Muscle of arm (tissue), 14 donors: ENCODE measurements at places on chromosomes 3 and 15.

GRCh38 chr15:66498501-66499386, 1.2 kb upstream of the SNAPC5 start:
- DNase-seq: peak; percentile 48

- no peak for DNase-seq
Observed at GRCh38 chr3:139226731-139227130, 117.1 kb upstream of the MRPS22 start.

DNA sequence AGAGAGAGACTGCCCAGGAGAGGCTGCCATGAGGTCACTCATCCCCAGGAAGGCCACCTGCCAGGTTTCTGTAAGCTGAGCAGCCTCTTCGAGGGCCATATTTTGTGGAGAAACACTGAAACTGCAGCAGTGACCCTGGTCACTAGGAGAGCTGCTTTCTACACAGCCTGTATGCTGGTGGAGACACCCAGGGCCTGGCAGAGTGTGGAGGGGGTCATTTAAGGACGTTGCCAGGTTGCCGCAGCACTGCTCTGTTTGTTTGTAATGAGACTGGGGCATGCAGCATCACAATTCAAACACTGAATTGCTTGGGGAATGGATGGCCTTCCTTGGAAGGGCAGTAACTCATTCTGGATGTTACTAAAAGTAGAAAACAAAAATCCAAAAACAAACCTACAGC, 104.9 kb upstream of the TRIM42 start:
- no peak for DNase-seq

DNA sequence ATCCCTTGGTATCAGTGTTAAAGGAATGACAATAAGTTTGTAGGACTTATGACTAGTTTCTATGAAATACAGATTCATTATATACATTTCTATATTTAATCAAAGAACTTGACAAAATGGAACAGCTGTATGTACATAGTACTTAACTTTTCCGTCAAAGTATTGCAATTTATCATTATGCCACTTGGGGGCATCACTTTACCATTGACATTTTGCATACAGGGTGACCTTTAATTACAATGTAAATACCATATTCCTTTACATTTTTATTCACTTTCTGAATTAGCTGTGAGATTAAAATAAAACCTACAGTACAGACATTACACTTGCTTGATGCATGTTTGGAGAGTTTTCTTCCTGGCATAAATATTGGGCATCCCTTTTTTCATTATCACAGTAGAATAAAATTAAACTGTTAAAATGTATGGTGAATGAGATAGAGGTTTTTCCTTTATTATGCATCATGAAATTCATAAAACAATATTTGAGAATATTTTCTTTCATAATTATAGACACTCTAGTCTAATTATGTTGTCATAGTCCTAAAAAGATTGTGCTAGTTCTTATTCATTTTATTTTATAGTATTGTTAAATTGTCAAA, 6.9 kb downstream of the NEK11 start:
- DNase-seq: peak; percentile 39

DNA sequence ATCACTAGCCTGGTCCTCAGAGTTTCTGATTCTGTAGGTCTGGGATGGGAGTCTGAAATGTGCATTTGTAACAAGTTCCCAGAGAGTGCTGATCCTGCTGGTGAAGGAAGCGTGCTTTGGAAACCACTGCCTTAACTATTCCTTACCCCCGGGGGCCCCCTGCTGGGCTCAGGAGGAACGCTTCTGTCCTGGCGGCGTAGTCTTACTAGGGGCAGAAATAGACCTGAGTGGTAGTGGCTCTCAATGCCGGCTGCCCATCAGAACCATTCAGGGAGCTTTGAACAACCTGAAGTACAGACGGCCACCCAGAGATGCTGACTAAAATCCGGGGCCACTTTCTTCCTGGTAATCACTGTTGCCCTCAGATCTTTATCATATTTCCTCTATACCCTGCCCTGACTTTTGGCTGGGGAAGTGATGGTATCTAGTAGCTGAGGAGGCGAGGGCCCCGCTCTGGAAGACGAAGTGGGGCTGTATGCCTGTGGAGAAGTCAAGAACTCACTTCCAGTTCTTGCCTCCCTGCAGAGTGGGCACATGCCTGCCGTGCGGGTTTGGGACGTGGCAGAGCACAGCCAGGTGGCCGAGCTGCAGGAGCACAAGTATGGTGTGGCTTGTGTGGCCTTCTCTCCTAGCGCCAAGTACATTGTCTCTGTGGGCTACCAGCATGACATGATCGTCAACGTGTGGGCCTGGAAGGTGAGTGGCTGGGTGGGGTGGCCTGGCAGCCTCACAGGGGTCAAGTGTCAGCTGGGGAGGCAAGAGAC, 16.3 kb upstream of the JMJD7 start:
- DNase-seq: peak; percentile 83

GRCh38 chr3:168251371-168251770, 155.6 kb upstream of the GOLIM4 start:
- DNase-seq: no peak
